ENCODE measurements at places on chromosomes 7 and 10.

- no peak for DNase-seq
Measured at GRCh38 chr7:1630700-1631336, 39.3 kb upstream of the ELFN1 start.

DNA sequence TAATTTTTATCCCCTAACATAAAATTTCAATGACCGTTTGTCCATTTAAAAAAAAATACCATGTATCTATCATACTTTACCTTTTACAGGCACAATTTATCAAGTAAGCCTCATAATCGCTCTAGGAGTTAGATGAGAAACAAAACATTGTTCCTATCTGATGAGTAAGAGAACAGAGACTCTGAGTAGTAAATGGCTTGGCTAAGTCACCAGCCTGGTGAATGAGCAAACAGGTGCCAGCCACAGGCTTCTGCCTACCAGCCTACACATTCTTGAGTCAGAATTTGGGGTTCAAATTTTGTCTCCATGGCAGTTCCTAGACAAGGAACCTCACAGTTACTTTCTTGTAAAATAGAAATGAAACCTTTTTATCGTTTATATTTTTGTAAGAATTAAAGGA is 235.4 kb downstream of the HGF start:
- no peak for DNase-seq

DNA sequence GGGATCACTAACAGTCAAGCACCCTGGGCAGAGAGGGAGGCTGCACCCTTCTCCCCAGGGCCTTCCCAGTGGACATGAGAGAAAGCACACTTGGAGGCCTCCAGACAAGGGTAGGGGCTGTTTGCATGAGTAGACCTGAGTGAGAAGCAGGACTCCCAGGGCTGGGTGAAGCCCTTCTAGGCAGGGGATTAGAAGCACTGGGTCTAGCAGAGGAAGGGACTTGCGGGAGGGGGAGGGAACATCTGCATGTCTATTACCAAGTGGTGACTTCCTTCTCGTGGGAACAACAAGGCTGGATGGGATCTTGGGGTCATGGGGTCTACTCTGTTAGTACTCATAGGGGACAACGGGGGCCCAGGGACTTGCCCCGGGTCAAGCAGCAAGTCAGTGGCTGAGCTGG is 67.8 kb downstream of the EMX2 start:
- DNase-seq, result no peak

- DNase-seq, result no peak
Measured at GRCh38 chr10:70053841-70054288, 1.2 kb downstream of the MACROH2A2 start.

- no peak for DNase-seq
Measured at GRCh38 chr10:78544423-78545090, 510.9 kb downstream of the RPS24 start.

GRCh38 chr7:138654616-138655015 is 46.5 kb downstream of the SVOPL start:
- DNase-seq, result no peak

DNA sequence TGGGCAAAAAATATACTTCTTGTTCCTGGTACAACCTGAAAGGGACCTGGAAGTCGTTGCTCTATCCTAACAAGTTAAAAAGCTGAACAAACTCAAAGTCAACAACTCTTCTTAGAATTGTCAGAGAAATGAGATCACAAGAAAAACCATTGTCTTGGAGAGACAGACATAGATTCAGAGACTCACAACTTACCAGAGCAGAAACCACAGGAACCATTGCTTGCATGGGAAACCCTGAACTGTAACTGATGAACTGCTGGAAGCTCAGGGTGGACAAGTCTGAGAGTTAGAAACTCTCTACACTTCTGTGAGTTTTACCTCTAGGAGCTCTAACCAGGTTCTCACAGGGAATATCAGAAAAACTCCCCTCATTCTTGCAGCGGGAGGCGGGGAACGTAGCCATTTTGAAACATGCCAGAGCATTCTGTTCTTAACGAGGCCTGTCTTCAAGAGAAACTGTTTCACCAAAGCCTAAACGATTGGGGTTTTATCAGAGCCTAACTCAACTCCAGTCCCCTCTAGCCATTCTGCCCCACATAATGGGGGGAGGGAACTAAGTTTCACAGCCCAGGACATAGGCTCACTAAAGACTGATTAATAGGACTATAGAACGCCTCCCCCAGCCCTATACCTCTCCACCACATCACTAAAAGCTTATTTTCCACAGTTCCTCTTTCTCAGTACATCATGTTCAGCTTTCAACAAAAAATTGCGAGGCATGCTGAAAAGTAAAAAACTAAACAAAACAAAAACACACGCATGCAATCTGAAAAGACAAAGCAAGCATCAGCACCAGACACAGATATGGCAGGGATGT is 12.0 kb upstream of the GSDME start:
- no peak for DNase-seq

- DNase-seq, result no peak
Measured at GRCh38 chr10:49286686-49287085, 12.3 kb upstream of the C10orf71 start.

- peak; percentile 80 for DNase-seq
Measured at GRCh38 chr7:140062528-140063299, at the start of gene PARP12. Gene PARP12 (minus strand): TSS chr7:140062951. CDS start chr7:140062847, 104 bp downstream.

GRCh38 chr7:40680657-40681056 is 545.9 kb downstream of the SUGCT start:
- no peak for DNase-seq

DNA sequence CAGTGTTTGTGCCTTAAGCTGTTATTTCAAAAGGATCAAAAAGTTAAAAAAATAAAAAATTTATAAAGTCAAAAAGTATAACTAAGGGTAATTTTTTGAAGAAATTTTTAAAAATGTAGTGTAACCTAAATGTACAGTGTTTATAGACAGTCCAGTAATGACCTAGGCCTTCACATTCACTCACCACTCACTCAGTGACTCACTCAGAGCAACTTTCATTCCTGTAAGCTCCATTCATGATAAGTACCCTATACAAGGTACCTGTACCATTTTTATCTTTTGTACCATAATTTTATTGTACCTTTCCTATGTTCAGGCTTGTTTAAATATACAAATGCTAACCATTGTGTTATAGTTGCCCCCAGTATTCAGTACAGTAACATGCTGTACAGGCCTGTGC is 21.5 kb downstream of the DNAJC9 start:
- no peak for DNase-seq

GRCh38 chr10:12549297-12549696 is 199.9 kb downstream of the CAMK1D start:
- DNase-seq, result no peak

- no peak for DNase-seq
Measured at GRCh38 chr7:154584352-154585252, 418.3 kb downstream of the PAXIP1 start.

- DNase-seq, result no peak
Measured at GRCh38 chr7:148264933-148265557, 325.5 kb upstream of the C7orf33 start.

GRCh38 chr10:47306387-47307210 is 6.6 kb downstream of the GDF10 start:
- DNase-seq, result no peak

GRCh38 chr10:124296121-124296812 is 122.5 kb downstream of the OAT start:
- DNase-seq, result no peak

DNA sequence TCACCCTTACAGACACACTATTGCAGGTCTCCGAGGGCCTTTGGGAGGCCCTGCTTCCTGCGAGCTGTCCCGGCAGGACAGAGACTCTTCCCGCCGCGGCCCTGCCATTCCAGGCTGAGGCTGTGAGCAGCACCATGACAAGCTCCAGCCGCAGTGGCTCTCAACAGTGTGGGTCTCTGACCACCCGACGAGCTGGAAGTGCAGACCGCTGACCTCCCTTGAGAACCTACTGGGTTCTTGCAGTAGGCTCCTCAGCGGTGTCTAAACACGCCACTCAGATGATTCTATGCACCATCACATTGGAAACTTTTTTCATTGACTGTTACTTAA is 303.4 kb downstream of the WDR37 start:
- DNase-seq, result no peak

DNA sequence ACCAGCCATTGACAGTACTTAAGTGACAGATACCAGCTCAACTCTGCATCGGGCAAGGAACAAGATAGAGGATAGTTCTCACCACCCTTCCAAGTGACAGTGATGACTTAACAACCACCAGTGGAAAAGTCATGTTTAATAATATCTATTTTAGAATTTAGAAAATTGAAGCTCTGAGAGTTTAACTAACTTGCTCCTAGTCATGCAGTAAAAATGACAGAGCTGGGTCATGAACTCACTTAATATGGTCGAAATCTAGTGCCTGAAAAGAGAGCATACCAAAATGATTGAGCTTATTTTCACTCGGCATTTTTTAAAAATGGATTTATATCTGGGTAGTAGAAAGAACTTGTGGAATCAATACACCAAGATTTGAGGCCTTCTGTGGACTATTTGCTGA is 367.8 kb upstream of the IGFBP3 start:
- no peak for DNase-seq

DNA sequence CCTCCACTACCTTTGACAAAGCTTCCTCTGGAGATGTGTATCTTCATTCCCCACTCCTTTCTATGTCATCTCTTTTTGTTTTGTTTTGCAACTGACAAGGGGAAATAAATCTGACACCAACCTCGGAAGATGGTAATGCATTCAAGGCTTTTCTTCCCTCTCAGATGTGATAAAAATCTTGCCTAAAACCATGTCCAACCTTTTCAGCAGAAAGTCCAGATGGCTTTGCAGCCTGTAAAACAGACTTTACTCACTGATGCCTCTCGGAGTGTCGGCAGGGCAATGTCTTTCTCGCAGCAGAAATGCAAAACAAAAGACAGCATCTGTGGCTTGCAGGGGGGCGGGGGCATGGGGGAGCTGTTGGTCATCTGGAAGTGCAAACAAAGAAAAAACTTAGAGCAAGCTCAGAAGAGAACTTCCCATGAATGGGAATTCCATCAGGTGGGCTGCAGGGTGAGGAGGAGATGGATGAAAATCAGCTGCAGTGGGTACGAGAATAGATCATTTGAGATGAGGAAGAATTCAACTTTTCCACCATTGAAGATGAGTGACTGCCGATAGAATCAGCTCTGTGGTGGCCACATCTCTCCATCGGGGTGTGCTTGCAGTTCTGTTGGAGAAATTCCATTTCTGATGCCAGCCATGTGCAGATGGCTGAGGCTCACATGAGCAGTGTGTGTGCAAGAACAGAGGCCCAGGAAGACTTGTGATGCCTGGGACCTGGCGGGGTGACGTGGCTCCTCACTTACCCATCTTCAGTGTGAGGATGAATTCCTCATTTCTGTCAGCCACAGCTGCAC is 237.7 kb downstream of the WDR37 start:
- no peak for DNase-seq

GRCh38 chr7:134645935-134646334 is 718 bp upstream of the BPGM start:
- peak; percentile 2 for DNase-seq

- no peak for DNase-seq
Measured at GRCh38 chr7:51224811-51225595, 91.6 kb downstream of the COBL start.

DNA sequence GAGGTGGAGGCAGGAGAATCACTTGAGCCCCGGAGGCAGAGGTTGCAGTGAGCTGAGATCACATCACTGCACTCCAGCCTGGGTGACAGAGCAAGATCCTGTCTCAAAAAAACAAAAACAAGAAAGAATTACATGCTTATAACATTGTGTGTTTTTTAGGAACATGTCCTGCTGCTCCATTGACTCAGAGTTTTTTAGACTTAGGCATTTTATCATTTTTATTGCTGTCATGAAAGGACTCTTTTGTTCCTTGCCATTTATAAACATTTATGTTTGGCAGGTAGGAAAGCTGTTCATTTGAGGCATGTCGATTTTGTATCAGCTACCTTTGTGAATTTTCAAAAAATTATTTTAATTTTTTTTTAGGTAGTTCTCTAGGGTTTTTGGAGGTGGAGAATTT is 20.3 kb downstream of the COL26A1 start:
- DNase-seq, result no peak

DNA sequence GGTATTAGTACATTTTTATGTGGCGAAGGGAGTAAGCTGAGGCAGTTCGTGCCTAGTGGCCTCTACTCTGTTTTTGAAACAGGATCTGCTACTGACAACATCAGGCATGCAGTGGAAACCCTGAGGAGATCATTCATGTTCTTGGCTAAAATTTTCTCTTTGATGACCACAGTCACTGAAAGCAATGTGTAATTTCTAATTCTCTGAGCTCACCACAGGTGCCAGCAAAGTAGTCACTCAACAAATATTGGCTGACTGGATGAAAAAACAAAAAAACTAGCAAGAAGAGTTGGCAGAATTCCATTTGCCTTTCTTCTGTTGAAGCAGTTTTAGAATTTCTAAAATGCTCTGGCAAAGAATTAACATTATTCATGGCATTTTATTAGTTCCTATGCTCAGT is 176.5 kb upstream of the KCTD7 start:
- no peak for DNase-seq

DNA sequence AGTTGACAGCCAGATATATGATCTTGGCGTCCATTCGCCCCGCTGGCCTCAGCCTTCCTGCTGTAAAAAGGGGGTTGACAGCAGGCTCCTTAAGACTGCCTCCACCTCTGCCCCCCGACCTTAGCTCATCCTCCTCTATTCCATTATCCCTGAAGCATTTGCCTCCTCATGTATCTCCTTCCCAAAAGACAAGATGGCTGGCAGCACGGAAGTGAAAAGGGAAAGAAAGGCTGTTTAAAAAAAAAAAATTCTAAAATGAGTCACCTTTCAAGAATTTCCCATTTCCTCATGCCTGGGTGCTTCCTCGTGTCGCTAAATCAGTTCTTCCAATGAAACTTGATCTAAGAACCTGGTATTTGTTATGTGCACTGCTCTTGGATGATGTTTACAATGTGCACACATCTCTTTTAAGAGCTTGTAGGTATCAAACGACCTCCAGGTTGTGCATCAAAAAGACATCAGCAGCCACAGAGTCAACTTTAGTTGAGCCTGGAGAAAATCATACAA is 1.7 kb downstream of the SCRN1 start:
- no peak for DNase-seq
